CD4-positive, alpha-beta T cell treated with Interferon gamma for 1 hour (primary cell): ENCODE measurements at places on chromosomes 3 and 15.

DNA sequence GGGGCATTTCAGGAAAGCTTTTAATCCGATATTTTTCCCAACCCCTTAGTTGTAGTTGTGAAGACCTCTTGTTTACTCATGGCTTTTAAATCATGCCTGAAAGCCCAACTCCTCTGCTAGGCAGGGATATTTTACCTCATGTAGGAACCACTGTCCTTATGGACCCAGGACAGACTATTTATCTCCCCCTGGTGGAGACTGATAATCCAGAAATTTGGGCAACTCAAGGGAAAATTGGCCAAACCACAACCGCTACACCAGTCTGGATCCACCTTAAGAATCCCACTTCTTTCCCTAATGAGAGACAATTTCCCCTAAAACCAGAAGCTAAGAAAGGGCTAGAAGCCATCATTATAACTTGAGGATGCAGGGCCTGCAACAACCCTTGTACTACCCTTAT is 248.1 kb upstream of the STAC start:
- DNase-seq = no peak

- no peak for DNase-seq
Observed at GRCh38 chr3:123618076-123618708, 33.3 kb upstream of the HACD2 start.

DNA sequence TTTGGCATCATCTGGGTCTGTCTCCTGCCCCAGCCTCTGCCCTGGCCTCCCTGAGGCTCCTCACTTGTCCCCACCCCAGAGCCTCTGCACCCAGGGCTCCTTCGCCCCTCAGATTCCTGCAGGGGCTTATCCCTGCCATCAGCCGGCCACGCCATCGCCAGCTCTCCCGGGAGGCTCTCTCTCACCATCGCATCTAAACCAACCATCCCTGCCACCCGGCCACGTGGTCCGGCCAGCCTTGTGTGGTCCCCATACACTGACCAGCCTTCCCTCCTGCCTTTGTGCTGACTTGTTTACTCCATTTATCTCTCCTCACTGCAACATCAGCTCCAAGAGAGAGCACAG is 134.3 kb upstream of the IQSEC1 start:
- no peak for DNase-seq

DNA sequence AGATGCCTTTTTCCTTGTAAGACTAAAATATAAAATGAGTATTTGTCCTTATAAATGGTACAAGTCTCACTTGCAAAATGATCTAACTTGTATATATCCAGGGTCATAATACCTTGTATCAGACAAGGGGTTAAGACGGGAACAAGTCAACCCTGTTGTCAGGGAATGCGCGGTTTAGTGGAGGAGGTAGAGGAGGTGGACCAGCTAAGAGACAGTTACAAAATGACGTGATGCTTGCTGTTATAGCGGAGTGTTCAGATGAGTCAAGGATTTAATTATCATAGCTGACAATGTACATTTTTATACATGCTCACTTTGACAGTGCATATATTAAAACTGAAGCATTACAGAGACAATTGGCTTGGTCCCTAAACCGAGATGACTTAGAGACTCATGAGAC is 26.8 kb upstream of the KLHL25 start:
- no peak for DNase-seq

DNA sequence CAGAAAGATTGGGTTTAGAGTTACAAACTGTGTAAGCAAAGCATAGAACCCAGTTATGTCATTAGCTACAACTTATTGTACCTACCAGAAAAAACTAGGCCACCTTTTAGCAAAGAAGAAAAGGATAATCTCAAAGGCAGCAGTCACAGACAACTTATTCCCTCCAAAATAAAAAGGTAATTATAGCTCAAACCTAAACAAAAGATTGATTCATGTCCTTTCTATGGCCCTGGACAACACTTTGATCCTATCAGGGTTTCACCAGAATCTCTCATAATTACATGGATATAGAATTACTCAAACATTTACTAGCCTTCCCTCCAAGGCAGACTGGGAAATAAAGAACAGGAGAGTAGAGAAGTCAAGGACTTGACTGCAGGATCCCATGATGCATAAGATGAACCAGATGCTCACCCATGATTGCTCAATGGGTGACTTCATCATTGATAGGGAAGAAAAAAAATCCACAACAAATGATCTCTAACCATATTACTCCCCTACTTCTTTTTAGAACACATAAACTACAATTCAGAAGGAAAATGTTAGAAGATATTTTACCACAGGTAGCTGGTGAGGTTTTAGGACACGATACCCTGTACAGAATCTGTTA is 17.4 kb downstream of the DET1 start:
- no peak for DNase-seq

- DNase-seq = no peak
Observed at GRCh38 chr15:31067890-31068603, 33.5 kb downstream of the TRPM1 start.

DNA sequence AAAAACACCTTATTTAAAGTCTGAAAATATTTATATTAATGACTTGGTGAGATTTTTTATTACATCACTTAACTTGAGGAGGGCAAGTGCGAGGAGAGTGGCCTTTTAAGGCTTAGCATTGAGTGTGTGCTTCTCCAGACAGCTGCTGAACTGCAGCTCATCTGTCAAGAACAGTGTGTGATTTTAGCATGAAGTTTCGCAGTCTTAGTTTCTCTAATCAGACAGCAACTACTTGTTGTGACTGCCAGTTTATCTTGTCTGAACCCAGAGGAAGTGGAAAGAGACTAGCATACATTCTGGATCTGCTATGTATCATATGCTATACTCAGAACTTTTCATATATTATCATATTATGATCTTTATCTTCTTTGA is 291.7 kb upstream of the ROPN1 start:
- no peak for DNase-seq

GRCh38 chr3:27209617-27210264 is 159.4 kb downstream of the NEK10 start:
- DNase-seq = no peak

DNA sequence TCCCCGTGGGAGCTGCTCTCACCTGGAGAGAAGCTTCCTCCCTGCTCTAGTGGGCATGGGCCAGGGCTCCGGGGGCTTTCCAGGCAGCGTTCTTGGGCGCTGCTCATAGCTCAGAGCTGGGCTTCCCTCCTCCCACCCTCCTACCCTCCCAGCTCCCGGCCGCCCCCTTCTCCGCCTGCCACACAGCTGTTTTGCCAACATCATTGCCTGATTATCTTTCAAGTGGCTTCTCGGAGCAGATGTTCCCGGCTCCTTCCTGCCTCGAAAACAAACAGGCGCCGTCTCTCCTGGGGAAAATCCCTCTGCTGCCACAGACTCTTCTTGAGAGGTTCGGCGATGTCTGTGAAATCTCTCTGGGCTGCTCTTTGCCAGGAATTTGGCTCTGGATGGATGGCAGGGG is 195.6 kb downstream of the RPLP1 start:
- no peak for DNase-seq

- DNase-seq = no peak
Observed at GRCh38 chr3:20066850-20067617, 26.8 kb downstream of the KAT2B start.

DNA sequence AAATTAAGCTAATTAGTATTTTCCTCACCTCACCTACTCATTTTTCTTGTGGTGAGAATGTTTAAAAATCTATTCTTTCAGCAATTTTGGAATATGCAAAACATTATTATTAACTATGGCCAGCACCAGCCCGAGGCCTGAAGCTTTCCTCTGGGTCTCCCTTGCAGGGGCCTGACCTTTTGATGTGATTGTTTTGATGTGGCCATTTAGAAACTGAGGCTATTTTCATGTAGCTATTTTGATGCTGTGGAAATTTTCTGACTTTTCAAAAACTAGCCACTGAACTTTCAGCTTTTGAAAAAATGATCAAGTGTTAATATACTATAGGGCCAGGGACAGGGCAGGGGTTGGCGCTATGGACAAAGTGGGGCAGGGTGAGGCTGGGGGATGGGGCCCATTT is 8.2 kb upstream of the CCR9 start:
- no peak for DNase-seq

DNA sequence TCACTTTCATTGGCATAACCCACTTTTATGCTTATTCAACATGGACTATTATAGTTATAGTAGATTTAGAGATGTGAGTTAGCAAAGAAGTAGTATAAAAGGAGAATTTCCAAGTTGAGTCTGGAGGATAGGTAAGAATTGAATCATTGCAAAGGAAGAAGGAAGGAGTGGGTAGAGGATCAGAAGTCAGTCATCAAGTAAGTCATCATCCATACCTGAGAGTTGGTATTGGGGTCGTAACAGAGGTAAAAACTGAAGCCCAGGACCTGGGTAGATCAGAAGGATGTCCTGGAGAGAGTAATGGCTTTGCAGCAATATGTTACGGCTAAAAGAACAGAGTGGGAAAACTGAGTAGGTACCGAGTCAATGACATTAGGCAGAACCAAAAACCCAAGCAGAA is 265.7 kb downstream of the SUCLG2 start:
- DNase-seq = no peak

DNA sequence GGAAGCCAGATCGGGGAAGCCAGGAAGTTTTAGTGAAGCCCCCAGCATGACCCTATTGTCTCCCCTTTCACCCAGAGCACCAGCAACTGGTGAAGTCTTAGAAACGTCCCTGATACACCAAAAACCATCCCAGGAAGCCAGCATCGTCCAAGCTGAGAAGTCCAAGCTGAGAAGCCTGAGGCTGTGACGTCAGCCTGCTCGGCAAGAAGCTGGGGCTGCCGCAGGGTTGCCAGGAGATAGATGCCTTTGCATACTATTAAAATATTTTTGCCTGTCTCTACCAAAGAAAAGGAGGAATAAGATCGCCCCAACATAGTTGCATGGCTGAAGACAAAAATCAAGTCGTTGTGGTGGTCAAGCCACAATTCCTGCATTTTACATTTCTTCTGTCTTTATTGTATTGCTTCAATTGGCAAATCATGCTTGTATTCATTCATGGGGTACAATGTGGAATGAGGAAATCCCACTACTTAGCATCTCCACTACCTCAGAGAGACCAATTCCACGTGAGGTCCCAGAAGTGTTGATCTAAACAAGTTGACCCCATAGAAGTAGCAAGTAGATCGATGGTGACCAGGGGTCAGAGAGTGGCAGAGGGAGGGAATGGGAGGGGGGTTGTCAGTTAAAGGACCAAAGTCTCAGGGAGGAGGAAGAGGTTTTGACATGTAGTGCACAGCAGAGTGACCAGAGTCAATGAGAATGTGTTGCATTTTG is 19.6 kb upstream of the EMC3 start:
- no peak for DNase-seq

DNA sequence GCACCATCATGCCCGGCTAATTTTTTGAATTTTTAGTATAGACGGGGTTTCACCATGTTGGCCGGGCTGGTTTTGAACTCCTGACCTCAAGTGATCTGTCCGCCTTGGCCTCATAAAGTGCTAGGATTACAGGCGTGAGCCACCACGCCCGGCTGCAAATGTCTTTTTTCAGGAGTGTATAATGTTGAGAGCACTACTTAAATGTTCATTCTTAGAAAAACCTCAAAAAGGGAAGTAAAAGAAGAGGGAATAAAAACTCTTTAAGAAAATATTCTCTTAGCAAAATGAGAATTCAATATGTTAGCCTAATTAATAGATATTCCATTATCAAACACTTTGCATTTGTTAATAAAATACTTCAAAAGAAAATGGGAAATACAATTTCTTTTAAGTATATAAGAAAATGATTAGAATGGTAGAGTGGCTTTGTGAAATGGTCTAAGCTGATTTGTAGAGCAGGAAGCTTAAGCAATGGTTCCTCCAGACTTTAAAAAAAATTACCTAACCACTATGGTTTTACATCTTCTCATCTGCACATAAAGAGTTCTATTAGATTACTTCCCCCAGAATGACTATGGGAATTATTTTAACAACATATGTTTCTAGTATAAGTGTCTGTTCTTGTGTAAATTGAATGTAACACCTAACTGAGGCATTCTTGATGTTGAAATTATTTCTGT is 226.7 kb upstream of the ALCAM start:
- no peak for DNase-seq

GRCh38 chr3:185457376-185457775 is 41.5 kb downstream of the TMEM41A start:
- no peak for DNase-seq

- DNase-seq = no peak
Observed at GRCh38 chr15:70154718-70155347, 57.1 kb upstream of the TLE3 start.
